ENCODE measurements at places on chromosomes 13 and 19.

DNA sequence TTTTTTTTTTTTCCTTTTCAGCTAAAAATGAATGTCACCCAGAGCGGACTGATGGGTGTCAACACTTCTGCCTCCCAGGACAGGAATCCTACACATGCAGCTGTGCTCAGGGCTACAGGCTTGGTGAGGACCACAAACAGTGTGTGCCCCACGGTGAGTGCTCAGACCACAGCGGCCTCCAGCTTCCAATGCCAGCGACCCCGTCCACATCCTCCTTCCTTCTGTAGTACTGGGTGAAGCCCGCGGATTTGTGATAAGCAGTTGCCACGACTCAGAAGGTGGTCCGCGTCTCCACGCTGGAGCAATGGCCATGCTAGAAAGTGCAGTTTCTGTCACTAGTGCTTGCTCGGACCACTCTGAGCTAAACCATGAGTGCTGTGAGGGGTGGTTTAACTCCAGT, 6.0 kb downstream of the PROZ start:
- DNase-seq: no peak

- DNase-seq: no peak
Measured at GRCh38 chr13:71515744-71516038, 351.3 kb downstream of the DACH1 start.

GRCh38 chr13:90105849-90106496, 1241.5 kb upstream of the MIR17HG start:
- peak; percentile 40 for DNase-seq

DNA sequence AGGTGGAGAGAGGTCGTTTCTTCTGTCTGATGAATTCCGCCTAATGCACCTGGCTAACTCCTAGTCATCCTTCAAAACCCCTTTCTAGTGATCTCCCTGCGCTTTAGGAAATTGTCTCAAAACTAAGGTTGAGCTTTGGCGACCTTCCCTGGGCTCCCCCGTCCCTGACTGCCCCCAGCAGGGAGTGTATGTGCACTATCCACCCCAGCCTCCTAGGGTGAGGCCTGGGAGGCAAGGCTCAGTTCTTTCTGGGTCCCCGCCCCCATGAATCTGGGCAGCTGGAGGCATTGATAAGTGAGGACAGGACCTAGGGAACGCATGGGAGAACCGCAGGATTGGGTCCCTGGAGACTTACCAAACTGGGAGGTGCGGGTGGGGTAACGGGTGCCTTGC, 378 bp downstream of the TLE6 start:
- no peak for DNase-seq

- DNase-seq: no peak
Measured at GRCh38 chr19:1985588-1986356, 29.7 kb downstream of the BTBD2 start.

GRCh38 chr13:79833991-79834390, 353.0 kb downstream of the NDFIP2 start:
- DNase-seq: no peak

GRCh38 chr19:30087381-30088138, 145.5 kb downstream of the URI1 start:
- no peak for DNase-seq

DNA sequence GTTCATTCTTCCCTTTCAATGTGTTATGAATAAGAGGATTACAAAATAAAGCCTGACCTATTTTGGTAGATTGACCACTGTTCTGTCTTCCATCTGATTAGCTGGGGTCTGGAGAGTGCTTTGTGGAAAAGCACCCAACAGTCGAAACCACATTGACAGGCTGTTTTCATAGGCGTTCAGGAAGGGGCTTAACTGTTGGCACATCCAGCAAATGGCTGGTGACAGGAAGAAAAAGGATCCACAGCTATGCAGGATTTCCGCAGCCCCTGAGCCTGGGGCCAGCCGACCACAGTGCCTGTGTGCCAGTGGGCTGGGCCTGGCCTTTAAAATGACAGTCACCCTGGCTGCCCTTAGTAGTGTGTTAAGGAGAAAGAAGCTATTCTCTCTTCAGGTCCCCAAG, 113.3 kb downstream of the SIPA1L3 start:
- DNase-seq: no peak

GRCh38 chr13:20305587-20305986, 73.5 kb upstream of the GJB6 start:
- DNase-seq: no peak

- DNase-seq: peak; percentile 67
Measured at GRCh38 chr13:92590503-92590908, 636.1 kb upstream of the GPC6 start.

GRCh38 chr19:17575871-17576757, 20.7 kb downstream of the COLGALT1 start:
- no peak for DNase-seq

- no peak for DNase-seq
Measured at GRCh38 chr19:558770-559439, 13.5 kb upstream of the BSG start.

- no peak for DNase-seq
Measured at GRCh38 chr19:48726556-48726955, 7.0 kb upstream of the MAMSTR start.

DNA sequence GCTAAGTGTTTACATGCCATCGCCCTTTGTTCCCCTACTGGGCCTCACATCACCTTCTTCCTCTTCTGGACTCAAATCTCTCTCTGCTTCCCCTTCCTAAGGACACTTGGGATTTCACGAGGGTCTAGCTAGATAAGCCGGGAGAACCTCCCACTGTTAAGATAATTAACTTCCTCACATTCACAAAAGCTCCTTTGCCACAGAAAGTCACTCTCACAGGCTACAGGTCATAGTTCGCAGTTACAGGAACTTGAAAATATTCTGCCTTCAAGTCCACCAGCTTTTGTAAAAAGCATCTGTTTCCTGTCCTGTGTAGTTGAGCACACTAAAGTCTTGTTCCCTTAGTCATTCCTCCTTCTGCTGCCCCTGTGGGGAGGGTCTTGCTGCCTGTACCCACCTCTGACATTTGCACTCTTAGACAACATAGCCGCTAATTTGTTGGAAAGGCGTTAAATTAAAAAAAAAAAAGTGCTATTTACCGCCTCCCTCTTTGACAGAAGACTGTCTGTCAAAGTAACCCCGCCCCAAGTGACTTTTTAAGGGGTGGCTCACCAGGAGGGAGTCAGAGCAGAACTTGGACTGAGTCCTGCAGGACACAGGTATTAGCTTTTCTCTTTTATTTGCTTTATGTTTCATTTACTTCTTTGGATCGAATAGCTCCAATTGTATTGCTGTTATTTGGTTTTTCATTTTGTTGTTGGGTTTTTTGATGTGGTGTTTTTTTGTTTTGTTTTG, 26.8 kb upstream of the CEACAM21 start:
- DNase-seq: no peak

- DNase-seq: no peak
Measured at GRCh38 chr19:44954278-44954648, 917 bp upstream of the CLPTM1 start.

DNA sequence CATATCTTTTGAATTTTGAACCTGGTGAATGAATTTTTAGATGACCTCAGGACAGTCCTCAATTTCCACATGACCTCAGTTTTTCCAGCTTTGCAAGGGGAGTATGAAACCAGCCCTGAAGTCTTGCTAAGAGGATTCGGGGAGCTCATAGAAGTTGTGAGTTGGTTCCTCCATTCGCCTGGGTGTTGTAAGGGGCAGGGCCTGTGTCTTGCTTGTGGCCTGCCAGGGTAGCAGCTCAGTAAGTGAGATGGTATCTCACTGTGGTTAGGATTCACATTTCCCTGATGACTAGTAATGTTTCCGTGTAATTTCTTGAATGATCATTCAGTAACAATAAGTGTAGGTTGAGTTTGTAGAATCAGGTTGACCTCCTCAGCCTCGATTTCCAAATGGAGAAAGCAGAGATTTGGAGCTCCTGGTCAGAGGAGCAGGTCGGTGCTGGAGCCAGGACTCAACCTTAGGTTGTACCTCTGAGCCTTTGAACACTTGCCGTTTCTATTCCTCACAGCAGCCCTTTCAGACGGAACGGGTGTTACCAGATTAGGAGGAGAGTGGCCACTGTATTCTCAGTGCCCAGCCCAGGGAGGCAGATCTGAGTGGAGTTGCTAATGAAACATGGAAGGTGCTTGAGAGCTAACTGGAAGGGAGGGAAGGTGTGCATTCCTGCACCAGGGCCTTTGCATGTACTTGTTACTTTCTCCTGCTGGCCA, 14.6 kb downstream of the NACC1 start:
- no peak for DNase-seq

GRCh38 chr13:49858178-49858856, 65.8 kb upstream of the KPNA3 start:
- peak; percentile 99 for DNase-seq

DNA sequence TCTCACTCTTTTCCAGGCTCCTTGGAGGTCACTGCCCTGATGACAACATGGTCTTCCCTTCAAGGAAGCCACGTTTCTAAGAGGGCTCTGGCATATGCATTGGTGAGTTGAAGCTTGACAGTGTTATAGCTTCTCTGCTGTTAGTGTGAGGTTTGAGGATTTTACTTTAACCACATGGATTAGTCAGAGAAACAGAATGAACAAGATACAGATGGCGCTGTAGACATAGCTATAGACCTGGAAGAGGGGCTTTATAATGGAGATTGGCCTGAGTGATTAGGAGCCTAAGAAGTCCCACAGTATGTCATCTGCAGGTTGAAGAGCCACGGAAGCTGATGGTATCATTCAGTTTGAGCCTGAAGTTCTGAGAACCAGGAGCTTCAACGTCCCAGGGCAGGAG, 18.4 kb upstream of the URI1 start:
- DNase-seq: no peak

DNA sequence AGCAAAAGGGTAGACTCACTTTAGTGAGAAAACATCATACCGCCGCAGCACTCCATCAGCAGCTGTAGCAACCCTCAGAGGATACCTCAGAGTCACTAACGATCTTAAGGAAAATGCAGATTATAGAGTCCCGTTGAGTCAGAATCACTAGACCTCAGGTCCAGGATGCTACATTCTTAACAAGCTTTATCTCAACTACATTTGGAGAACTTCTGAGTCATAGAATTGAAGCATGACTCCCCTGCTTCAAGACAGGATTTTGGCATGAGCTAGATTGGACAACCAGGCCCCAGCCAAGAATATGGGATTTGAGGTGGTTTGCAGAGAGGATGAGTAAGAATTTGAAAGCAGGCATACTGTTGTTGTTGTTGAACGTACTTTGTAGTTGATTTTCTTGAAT, 118.9 kb upstream of the UBL3 start:
- peak; percentile 18 for DNase-seq

DNA sequence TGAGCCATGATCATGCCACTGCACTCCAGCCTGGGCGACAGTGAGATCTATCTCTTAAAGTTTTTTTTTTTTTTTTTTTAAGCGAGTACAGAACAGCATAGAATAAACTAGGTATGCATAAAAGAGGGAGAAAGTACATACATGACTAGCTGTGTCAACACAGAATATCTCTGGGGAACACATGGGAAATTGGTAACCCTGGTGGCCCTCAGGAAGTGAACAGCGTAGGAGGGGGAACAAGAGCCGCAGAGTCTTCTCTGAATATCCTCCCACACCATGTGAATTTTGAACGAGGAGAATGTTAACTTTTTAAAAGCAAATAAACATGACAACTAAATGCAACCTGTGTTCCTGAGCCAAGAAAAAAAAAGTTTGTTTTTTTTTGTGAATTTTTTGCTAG, 15.2 kb downstream of the PHLDB3 start:
- no peak for DNase-seq

DNA sequence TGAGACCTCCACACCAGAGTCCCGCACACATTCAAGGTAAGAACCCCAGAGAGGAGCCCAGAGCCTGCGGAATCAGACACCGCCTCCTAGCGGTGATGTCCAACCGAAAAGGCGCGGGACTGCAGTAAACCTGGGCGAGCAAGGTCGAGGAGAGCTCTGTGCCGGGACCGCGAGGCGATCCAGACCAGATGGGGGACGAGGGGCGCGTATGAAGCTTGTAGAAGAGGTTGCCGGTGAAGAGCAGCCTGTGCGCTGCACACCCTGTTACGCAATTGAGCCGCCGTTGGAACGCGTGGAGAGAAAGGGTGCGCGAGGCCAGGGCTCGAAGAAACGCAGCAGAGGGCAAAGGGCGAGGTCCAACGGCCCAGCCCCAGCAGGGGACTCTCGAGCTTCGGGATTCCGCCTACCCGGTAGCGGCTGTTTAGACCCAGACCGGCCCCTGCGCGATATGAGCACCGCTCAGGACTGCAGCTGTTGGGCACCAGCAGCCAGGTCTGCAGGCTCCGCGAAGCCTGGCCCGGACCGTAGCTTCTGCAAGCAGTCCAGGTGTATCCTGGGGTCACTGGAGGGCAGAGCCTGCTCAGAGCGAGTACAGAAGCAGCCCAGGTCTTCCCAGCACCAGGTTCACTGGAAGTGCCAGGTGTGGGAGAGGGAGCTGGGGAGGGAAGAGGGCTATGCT, 65.9 kb upstream of the ZNF599 start:
- no peak for DNase-seq

DNA sequence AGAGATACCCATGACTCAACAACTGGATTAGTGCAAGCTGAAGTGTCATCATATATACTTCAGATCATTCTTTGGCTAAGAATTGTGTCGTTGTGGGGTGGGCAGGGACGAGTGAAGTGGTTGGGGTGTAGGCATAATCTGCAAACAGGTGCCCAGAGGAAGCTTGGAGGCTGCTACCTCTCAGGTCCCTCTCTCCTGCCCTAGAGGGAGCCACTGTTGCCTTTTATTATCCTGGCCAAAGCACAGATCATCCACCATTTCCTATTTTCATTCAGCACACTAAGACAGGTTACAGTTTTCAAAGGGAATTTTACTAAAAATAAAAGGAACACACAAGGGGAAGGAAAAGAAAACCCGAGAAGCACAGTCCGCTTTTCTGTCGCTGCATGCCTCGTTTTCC, 126.6 kb downstream of the HS6ST3 start:
- DNase-seq: no peak

- DNase-seq: no peak
Measured at GRCh38 chr13:20340759-20341171, 108.6 kb upstream of the GJB6 start.

- no peak for DNase-seq
Measured at GRCh38 chr13:59354665-59355369, 808.9 kb downstream of the DIAPH3 start.

DNA sequence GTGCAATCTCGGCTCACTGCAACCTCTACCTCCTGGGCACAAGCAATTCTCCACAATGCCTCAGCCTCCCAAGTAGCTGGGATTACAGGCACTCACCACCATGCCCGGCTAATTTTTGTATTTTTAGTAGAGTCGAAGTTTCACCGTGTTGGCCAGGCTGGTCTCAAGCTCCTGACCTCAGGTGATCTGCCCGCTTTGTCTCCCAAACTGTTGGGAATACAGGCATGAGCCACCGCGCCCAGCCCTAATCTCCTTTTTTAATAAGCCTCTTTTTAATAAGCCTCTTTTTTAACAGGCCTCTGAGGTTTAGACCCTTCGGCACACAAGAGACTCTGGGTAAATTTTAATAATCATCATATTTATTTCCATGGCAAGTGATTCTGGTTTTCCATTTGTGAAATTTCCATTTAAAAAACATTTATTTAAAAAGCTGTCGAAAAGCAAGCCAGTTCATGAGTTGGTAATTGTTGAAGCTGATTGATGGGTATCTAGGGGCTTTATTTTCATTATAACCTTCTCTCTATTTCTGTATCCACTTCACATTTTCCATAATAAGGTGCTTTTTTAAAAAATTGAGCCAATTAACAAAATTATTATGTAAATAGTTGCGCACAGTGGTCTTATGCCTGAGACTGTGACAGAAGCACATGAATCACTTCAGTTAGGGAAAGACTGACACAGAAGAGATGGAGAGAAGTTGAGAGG, 11.8 kb downstream of the POU2F2 start:
- no peak for DNase-seq

Measured in non-pigmented ciliary epithelial cell (primary cell).